ENCODE measurements at places on chromosomes 7 and 10.

- no peak for DNase-seq
Measured at GRCh38 chr7:150983893-150984368, 5.8 kb upstream of the KCNH2 start.

GRCh38 chr10:61939902-61940301, 38.4 kb downstream of the ARID5B start:
- DNase-seq = no peak

- DNase-seq = no peak
Measured at GRCh38 chr10:79431428-79431827, 14.0 kb downstream of the ZCCHC24 start.

GRCh38 chr10:90560331-90560730, 297.5 kb downstream of the HTR7 start:
- no peak for DNase-seq
